Left ventricle myocardium inferior (tissue), 1 donor: ENCODE measurements at places on chromosomes 5 and 9. TPM values are rescaled to one million over a fixed set of nuclear protein-coding genes. Genes with fewer than 3 reads are reported as not detected.

- no peak for DNase-seq
Measured at GRCh38 chr9:79312686-79313421, 258.9 kb upstream of the TLE4 start.

- no peak for DNase-seq
Measured at GRCh38 chr5:133372293-133372937, 239.9 kb downstream of the FSTL4 start.

DNA sequence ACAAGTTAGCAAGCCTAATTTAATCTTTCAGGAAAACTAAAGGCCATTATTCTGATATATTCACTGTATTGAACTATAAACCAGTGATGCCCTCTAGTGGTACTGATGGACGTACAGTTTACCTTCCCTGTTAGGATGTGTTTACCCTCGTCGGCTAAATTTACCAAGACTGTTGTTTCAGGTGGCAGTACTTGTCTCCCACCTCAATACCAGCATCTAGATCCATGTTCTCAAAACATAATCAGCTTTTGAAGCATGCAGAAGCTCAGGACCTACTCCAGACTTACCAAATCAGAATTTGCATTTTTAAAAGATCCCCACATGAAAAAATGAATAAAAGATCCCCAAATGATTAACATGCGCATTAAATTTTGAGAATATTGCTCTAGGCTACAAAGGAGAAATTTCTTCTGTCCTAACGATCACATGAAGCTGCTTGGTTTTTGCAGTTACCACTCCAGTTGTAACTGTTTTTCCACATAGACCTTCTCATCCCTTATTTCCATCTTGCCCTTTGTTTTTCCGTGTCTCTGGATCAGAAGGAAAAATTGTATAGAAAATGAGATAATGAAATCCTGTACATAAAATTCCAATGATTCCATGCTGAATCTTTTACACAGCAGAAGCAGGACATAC, 3.2 kb upstream of the BAAT start:
- DNase-seq, result no peak

GRCh38 chr9:120212853-120213200, 367.1 kb downstream of the CDK5RAP2 start:
- DNase-seq, result no peak

DNA sequence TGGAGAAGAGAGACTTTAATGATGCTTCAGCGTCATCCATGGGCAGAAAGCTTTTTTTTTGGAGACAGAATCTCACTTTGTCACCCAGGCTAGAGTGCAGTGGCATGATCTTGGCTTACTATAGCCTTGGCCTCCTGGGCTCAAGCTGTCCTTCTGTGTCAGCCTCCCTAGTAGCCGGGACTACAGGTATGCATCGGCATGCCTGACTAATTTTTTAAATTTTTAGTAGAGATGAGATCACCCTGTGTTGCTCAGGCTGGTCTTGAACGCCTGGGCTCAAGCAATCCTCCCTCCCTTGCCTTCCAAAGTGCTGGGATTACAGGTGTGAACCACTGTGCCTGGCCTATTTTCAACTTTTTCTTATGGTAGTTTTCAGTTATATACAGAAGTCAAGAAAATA, 23.2 kb downstream of the SPIN1 start:
- DNase-seq, result no peak

DNA sequence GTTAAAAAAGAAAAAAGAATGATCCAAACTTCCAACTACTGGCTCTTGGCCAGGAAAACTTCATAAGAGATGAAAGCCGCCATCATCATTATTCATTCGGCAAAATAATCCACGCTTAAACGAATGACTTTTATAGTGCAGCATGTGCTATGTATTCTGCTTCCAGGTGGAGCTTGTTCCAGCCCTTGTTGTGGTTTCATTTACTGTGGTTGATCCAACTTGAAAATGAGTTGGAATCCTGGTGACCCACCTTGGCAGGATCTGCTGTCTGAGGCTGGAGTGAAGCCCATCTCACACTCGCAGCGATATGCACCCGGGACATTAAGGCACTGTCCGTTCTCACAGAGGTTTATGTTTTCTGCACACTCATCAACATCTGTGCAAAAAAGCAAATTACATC, 209.6 kb downstream of the FBN2 start:
- no peak for DNase-seq

- DNase-seq, result no peak
Measured at GRCh38 chr9:27425827-27426510, 98.1 kb upstream of the IFNK start.

DNA sequence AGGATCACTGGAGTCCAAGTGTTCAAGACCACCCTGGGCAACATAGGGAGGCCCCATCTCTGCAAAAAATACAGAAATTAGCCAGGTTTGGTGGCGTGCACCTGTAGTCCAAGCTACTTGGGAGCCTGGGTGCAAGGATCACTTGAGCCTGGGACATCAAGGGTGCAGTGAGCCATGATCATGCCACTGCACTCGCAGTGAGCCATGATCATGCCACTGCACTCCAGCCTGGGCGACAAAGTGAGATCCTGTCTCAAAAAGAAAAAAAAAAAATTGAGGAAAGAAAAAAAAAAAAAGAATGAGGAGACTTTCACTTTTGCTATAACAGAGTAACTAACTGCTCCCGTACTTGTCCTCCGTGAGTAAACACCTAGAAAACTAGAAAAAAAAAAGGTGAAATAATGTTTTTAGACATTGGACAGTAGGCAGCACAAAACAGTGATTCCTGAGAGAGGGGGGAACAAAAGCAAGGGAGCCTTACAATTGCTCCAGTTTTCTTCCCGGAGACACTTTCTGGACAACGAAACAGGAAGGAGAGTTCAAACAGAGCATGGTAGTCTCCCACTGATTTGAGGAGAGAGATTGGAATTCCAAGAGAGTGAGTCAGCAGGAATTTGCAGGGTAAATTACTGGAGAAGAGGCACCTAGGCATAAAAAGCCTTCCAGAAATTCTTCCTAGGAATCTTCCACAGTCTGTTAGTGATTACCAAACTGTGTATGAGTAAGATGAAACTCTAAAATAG, 6.9 kb upstream of the ZBTB5 start:
- DNase-seq, result no peak

GRCh38 chr9:100639854-100640253, 62.0 kb downstream of the CAVIN4 start:
- no peak for DNase-seq

DNA sequence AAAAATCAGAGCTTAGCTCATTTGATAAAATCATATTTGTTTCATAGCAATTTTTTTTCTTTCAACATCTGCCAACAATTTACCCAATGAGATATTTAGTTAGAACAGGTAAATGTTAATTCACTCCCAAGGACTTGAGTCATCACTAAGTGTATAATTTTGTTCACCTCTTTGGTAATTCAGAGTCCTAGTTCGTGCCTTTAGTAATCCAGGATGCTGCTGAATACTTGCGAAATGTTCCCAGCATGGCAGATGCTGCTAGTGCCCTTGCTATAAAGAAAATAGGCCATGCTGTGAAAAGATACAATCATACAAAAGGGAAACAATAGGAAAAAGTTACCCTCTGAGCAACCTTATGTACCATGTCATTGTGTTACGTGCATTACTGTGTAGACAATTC, 210.5 kb downstream of the CSNK1G3 start:
- no peak for DNase-seq

- DNase-seq, result no peak
Measured at GRCh38 chr9:128546504-128546903, 5.9 kb upstream of the SPTAN1 start.

DNA sequence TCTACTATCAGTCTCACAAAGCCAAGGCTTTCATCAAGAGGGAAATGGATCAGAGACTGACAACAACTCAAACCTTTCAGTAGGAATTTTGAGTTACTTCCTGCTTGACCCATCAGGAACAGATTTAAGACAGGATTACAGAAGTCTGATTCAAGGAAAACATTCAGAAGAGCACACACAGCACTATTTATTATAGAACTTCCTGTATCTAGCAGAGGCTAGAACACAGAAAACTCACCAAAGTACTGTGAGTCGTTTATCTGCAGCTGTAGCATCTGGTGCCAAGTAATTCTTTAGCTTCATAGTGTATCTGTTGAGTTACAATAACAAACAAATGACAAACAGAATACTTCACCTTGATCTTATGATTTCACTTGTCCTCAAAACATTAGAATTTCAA, 13.8 kb downstream of the LEAP2 start:
- no peak for DNase-seq

DNA sequence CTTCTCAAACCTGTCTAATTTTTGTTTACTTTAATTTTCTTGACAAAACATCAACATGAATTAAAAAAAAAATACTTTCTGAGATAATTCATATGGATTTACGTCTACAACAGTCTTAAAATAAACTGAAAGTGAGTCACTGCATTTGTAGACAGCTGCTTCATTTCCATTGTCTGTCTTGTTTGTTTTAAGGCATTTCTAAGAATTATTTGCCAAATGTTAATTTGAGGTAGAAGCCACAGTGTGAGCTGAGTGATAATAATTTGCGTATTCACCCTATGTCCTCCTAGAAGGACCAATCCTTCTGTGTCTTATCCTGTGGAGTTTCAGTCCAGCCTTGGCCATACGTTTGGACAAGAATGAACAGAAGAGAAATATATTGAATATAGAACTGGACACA, 174.5 kb downstream of the CFAP90 start:
- no peak for DNase-seq

GRCh38 chr9:3730511-3730922, 204.7 kb upstream of the RFX3 start:
- DNase-seq, result no peak

- peak; percentile 3 for DNase-seq
Measured at GRCh38 chr9:129270205-129270604, 92.1 kb upstream of the IER5L start.

DNA sequence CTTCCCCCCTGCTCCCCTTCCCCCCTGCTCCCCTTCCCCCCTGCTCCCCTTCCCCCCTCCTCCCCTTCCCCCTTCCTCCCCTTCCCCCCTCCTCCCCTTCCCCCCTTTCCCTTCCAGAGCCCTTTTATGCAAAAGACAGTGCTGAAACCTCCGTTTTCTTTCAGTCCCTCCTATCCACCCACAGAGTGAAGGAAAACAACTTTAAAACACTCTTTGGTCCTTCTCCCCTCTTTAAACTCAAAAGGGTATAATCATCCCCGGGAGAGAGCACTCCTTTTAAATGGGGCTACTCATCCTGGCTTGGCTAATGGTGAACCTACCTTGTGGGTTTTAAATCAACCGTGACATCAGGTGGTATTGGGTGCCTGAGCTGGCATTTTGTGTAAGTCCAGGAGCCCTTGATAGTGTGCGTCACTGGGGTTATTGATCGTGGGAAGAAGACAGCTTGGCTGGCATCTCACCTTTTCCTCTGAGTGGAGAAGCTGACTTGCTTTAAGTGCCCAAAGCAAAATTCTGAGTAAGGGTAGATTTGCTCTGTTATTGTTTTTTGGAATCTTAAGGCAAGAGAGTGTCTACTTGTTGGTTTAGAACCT, 2.7 kb downstream of the LARP1 start:
- DNase-seq, result no peak

GRCh38 chr5:56286015-56286884, 53.1 kb upstream of the ANKRD55 start:
- DNase-seq, result no peak

DNA sequence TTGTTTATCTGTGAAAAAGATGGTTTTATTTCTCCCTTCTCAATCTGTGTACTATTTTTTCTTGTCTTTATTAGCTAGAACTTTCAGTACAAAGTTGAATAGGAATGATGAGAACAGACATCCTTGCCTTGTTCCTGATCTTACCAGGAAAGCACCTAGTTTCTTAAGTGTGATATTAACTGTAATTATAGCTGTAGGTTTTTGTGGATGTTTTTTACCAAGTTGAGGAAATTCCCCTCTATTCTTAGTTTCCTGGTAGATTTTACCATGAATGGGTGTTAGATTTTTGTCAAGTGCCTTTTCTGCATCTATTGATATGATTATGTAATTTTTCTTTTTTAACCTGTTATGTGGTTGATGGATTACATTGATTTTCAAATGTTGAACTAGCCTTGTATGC, 68.7 kb downstream of the KCNN2 start:
- no peak for DNase-seq

DNA sequence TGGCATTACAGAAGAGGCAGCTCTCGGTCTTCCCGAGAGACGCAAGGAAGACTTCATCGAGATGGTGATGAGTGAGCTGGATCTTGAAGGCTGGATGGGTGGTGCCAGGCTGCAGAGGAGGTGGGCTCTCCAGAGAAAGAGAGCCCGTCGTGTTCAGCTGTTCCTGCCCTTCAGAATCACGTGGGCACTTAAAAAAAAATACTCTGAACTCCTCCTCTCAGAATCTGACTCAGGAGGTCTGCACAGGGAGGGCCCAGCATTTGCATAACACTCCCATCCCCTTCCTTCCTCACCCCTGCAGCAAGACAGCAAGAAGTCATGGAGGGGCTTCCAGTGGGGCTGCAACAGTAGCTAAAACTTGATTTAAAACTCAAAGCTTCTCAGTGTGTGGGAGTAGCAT, 203.0 kb downstream of the ATPSCKMT start:
- DNase-seq, result no peak

Gene IL31RA
- 0.27 TPM for total RNA-seq

Gene CER1
- total RNA-seq, result not detected

Gene SSBP2
- total RNA-seq, result 40.7 TPM

Gene TEX48
- total RNA-seq, result not detected

Gene NUTM2F
- total RNA-seq, result not detected

Gene ARHGEF39
- total RNA-seq, result 0.27 TPM

Gene TRMO
- total RNA-seq, result 8.2 TPM

Gene SLC23A1
- not detected for total RNA-seq

Gene LAMC3
- 0.66 TPM for total RNA-seq
